NB4 (cell line): ENCODE measurements at places on chromosomes 4 and X.

- DNase-seq: no peak
Measured at GRCh38 chr4:102815981-102816380, 11.4 kb downstream of the UBE2D3 start.

GRCh38 chr4:83093060-83093640 lies 21.4 kb downstream of the PLAC8 start:
- DNase-seq: no peak

DNA sequence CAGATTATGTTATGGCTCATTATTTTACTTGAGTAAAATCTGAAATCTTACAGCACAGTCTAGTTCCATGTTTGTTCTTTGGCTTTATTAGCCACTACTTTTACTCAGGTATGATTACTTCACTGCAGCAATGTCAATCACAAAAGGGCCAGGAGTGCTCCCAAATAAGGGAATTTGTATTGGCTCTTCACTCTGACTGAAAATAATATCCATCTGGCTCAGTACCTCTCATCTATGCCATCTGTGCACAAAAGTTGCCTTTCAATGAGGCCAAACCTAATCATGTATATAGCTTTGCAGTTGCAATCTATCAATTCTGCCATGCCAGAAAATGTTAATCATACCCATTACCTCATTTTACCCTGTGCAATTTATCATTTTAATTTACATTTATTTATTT lies 161.1 kb downstream of the TECRL start:
- no peak for DNase-seq

GRCh38 chrX:119423631-119424030 lies 24.5 kb downstream of the SLC25A43 start:
- DNase-seq: no peak

GRCh38 chr4:88908521-88908920 lies 148.5 kb downstream of the FAM13A start:
- no peak for DNase-seq

DNA sequence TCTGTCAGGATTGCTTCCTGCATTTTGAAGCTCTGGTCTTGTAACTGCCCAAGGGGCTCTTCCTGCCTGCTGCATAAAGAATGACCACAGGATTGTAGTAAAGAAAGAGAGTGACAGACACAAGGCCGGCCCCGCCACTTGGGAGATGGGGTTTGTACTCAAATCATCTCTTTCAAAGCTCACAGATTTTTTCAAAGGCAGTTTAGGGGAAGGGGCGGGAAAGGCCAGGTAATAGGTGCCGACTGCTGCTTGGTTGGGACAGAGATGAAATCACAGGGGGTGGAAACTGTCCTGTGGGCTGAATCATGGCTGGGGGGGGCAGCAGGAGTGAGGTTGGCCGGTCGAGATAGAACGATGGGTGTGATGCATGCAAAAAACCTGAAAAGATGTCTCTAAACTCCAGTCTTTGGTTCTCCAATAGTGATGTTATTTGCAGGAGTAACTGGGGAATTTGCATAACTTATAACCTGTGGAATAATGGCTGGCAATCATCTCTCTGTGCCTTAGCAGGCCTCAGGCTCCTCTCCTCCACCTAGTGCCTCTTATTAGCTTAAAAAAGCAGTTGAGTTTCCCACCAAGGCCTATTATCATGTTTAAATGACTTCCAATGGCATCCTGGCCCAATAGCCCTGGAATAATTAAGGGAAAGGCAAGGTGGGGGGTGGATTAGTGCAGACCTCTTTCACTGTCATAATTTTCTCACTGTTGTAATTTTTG lies 778.4 kb upstream of the FRG1 start:
- no peak for DNase-seq

- DNase-seq: no peak
Measured at GRCh38 chrX:132169554-132169953, 41.7 kb upstream of the FRMD7 start.

- DNase-seq: no peak
Measured at GRCh38 chr4:168723569-168723968, 226.7 kb downstream of the PALLD start.

GRCh38 chrX:110341189-110342035 lies 17.2 kb upstream of the RTL9 start:
- peak; percentile 81 for DNase-seq

- DNase-seq: no peak
Measured at GRCh38 chrX:118679290-118679689, 48.1 kb upstream of the IL13RA1 start.

GRCh38 chrX:9619581-9619980 lies 146.1 kb downstream of the GPR143 start:
- DNase-seq: no peak

- DNase-seq: no peak
Measured at GRCh38 chrX:41761702-41762101, 37.7 kb downstream of the GPR82 start.

DNA sequence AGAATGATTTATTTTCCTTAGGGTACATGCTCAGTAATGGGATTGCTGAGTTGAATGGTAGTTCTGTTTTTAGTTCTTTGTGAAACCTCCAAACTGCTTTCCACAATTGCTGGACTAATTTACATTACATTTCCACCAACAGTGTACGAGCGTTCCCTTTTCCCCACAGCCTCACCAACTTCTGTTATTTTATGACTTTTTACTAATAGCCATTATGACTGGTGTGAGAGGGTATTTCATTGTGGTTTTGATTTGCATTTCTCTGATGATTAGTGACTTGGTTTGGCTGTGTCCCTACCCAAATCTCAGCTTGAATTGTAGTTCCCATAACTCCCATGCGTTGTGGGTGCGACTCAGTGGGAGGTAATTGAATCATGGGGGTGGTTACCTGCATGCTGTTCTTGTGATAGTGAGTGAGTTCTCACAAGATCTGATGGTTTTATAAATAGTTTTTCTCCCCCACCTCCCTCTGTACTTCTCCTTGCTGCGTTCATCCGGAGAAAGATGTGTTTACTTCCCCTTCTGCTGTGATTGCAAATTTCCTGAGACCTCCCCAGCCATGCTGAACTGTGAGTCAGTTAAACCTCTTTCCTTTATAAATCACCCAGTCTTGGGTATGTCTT lies 95.1 kb downstream of the GBA3 start:
- peak; percentile 13 for DNase-seq

DNA sequence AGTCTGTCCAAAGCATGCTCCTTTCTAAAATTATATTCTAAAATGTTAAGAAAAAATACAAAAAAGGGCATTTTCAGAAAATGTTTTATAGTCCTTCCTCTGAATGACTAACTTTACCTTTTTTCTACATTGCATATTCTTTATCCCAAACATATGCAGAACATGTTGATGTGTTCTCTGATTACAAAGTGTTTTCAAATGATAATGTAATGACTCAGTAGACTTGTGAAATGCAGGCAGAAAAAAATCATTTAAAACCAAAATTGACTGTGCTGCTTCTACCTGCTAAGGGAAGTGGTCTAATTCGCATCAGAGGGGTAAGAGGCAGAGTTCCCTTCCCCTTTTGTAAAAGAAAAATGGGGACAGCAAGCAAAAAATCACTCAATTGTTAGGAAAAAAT lies 22.7 kb upstream of the YTHDC1 start:
- DNase-seq: no peak

- DNase-seq: no peak
Measured at GRCh38 chrX:67721321-67721720, 177.5 kb downstream of the AR start.

GRCh38 chr4:149735796-149736195 lies 79.8 kb downstream of the IQCM start:
- peak; percentile 4 for DNase-seq

- no peak for DNase-seq
Measured at GRCh38 chrX:71244359-71245128, 9.4 kb downstream of the ZMYM3 start.

DNA sequence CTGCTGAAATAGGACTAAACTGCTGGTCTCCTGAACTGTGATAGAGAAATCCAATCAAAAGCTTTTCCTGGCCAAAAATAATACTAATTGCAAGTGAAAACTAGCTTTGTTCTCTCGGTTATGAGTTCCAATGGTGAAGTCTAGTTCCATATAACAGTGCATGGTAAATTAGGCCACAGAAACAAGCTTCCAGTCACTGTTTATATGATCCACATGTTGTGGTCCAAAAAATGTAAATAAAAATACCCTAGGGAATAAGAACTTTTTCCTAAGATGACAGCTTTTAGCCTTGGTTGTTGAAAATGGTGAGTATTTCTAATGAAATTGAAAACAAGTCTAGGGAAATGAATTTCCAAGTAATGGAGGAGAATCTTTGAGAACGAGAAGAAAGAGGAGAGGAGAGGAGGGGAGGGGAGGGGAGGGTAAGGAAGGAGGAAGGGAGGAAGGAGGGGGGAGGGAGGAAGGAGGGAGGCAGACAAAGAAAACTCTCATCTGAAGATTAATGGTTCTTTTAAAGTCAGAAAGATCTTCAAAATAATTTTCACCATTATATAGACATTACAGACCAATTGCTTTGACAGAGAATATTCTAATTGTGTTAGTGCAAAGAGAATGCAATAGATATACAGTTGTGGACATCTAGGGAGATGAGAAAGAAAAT lies 26.1 kb downstream of the PALLD start:
- no peak for DNase-seq

GRCh38 chr4:31183256-31183655 lies 463.1 kb downstream of the PCDH7 start:
- no peak for DNase-seq

DNA sequence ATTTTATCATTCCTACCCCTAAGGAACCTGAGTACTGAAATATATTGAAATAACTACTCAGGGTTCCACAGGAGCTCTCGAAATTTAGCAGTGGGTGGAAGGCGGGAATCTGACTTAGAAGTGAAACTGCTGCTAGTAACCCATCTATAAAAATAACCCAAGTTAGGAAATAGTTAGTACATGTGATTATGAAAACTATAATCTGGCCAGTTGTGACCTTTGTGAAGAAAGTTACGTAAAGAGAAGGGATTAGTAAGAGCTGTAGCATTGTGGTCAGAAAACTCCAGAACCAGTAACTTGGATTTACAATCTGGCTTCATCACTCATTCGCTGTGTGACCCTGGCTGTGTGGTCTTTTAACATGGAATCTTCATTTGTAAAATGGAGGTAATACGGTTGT lies 175.5 kb downstream of the RAPGEF2 start:
- no peak for DNase-seq

- no peak for DNase-seq
Measured at GRCh38 chrX:53717205-53717604, 30.7 kb upstream of the HUWE1 start.

DNA sequence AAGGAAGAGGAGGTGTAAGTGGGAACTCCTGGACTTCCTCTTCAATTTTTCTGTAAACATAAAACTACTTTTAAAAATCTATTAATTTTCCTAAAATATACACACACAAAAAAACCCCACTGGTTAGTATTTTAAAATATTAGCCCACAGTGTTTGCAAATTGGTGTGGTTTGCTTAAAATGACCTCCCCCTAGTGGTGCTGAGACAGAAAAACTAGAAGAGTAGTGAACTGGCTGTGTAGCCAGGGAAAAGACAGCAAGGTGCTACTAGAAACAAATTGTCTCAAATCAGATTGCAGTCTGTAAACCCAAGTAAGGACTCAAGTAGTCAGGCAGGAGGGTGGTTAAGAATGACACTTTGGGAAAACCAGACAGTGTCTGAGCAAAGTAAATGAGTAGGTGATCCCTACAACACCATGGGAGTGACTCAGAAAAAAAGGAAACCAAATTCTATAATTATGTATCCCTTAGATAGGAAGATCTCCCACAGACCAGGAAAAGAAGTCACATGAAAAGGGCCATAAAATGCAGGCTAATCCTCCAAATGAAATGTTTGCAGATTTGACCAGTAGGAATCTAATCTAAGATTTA lies 26.0 kb downstream of the AMTN start:
- DNase-seq: peak; percentile 20

DNA sequence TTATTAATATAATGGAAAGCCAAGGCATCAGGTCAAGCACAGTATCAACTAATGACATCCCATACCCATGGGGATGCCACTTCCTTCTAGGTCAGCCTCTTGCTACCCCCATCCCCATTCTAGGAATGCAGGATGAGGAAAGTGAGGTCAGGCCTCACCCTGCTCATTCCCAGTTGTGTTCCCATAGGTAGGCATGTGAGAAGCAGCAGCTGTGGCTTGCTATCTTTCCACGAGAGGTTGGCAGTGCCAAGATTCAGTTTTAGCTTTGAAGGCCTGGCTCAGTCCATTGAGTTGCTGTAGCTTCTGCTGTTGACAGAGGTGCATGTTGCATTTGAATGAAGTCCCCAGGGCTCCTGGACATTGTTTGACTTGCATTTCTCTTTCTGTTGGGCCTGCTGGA lies 15.5 kb downstream of the LONRF3 start:
- no peak for DNase-seq

DNA sequence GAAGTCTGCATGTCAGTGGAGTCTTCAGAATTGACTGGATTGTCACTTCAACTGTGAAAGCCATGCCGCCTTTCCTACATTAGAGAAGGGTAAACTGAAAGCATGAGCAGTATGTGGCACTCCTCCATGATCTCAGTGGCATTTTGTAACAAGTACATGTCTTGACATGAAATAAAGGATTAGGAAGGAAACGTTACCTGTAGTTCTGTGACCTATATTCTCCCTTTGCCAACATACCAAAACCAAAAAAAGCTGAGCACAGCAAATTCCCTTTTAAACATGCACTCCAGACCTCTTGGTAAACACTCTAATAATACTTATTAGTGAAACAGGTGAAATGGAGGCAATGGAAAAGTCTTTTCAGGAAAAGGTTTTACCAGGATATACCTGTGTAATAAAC lies 344.2 kb downstream of the GRIA2 start:
- no peak for DNase-seq

DNA sequence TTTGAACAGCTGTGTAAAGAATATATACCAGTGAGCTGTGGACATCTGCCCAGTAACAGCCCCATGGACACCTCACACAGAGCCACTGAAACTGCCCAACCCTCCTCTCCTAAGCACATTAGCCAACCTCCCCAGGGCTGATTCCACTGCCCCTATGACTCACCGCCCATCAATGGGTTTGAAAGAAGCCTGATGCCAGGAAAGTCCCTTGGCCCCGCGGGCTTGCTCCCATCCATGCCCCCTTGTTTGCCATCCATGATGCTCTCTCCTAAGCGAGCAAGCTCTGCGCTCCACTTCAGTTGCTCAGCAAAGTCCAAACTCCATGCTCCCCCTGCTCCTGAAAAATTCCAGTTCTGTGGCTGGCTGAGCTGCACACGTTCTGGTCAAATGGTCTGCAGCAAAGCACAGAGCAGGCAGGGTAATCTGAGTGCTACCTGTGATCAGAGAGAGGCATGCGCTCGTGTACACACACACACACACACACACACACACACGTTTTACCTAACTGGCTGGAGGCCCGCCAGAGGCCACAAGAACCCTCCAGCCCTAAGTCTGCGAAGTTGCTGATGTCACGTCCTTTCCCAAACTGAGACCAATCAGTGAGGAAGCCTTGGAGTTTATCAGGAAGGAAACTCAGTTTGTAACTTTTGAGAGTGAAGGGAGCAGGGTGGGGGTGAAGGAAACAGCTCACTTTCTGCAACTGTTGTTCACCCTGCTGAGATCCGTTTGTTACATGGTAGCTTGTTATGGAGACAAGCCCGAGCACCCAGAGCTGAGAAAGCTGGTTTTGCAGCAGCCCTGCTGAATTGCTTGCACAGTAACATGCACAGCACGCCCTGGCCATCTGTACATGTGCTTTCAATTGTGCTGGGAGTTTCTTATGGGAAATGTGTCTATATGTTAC lies at the start of gene ASB9:
ASB9 (minus strand) TSS at position 466 of the 904 bp plus-strand sequence; CDS start at position 257, 209 bp downstream.
- DNase-seq: no peak

- DNase-seq: no peak
Measured at GRCh38 chr4:148108766-148109165, 333.4 kb downstream of the NR3C2 start.

- DNase-seq: no peak
Measured at GRCh38 chr4:181611033-181611711, 632.0 kb upstream of the TENM3 start.
